ENCODE measurements at places on chromosomes 11 and 22.

DNA sequence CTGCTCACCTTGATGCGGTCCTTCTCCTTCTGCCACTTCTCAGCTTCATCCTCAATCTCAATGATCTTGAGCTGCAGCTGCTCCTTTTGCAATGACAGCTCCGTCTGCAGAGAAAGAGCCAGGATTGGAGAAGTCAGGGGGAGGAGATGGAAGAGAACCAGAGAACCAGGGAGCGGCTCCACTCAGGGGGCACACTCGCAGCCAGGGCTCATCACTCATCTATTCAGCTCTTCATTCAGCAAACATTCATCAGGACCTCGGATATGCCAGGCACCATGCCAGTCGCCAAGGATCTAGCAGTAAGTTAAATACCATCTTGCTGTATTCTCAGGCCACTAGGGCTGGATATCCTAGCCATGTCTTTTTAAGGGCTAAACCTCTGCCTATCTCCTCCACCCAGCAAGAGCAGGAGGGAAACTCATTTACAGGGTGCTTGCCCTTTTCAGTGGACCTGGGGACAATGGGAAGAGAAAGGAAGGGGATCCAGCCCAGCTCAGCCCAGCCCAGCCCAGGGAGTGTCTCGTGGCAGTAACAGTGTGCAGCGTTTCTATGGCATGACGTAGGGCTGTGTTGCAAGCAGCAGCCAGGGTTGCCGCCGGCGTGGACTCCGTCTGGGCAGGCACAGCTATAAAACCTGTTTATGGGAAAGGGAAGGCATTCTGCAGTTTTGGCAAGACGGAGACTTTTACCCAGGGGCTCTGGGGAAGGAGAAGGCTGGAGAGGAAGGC, 9.4 kb downstream of the TRIM29 start:
- no peak for DNase-seq

GRCh38 chr11:126660761-126661425, 305.4 kb downstream of the ST3GAL4 start:
- DNase-seq = no peak

GRCh38 chr11:59598961-59599360, 16.6 kb downstream of the OSBP start:
- DNase-seq = no peak

DNA sequence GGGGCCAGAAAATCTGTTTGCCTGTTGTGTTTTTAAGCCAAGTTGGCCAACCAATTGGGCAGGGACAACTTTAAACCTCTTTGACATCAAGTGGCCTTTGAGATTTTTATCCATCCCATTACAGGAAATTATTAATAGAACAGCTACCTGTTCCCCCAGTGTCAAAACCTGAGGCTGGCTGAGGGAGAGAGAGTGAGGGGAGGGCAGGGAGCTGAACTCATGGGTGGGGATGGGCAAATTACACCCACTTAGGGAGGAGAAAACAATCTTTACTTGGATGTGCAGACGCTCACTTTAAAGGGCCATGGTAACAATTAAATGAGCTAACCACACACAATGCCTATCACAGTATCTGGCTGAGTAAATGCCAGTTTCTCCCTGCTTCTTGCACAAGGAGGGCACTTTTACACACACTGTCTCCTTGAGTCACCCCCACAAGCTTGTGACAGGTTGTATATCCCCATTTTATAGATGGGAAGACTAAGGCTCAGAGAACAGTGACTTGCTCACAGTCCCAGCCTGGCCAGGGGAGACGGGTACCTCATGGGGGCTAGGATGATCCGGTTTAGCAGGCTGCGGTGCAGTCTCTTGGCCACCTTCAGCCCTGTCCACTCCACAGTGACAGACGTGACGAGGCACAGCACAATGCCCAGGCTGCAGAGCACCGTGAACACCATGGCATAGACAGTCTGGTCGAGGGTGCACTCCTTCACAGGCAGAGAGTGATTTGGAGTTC, 17.8 kb upstream of the KCNJ11 start:
- DNase-seq = no peak

DNA sequence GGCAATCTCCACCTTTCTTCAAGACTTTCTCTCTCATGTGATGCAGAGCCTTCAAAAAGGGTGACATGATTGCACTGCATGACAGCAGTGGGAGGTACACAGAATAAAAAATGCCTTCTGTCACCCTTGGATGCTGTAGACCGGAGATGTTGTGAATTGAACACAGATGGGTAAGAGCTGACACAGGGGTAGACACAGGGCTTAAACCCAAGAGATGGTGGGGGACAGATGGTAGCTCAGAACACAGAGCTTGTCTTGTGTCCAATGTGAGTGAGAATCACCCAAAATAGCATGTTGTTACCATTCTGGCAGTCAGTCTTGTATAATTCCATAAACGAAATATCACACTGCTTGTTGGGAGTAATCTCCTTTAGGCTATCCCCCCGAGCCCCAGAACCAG, 69.9 kb downstream of the JRKL start:
- no peak for DNase-seq

All from CD4-positive, alpha-beta T cell treated with Interleukin-4 for 4 hours (primary cell).